Pericardium fibroblast (primary cell): ENCODE measurements at places on chromosomes 11 and 22. TPM values are rescaled to one million over a fixed set of nuclear protein-coding genes. Genes with fewer than 3 reads are reported as not detected.

Gene BCO2
- 1.2 and 2.9 TPM in 2 replicates for total RNA-seq

Gene CD3G
- total RNA-seq, result not detected in 2 replicates

Gene ZBTB16
- total RNA-seq, result 40.0 and 49.4 TPM in 2 replicates

Gene OR8D4
- not detected in 2 replicates for total RNA-seq

Gene PLEKHB1
- total RNA-seq, result 1.6 TPM in 1 of 2 replicates, not detected in the other

Gene NPAS4
- total RNA-seq, result under 0.01 TPM in 1 of 2 replicates, not detected in the other

Gene CLCF1
- 5.5 and 12.0 TPM in 2 replicates for total RNA-seq

Gene MICAL3
- 7.7 and 19.6 TPM in 2 replicates for total RNA-seq
